MM.1S (cell line): ENCODE measurements at places on chromosomes 6 and 20.

DNA sequence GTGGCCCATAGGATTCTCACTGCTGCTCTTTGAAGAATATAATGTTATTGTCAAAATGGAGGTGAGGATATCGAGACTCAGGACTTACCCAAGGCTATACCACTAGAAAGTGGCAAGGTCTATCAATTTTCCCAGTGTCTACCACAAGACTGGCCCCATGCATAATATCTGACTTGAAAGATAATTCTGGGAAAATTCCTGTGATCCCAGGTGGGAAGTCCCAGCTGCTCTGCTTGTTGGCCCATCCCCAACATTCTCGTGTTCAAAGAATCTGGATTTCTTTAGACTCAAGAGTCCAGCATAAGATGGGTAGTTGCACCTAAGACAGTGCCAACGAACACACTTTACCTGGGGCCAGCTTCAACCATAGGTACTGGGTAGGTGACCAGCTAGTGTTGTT lies 120.7 kb upstream of the DTNBP1 start:
- no peak overlapping the region for H3K4me3 ChIP-seq
- no peaks in the 10 kb centered on the region for H3K36me3 ChIP-seq
- H3K4me1 ChIP-seq = no peaks in the 10 kb centered on the region
- no peaks in the 10 kb centered on the region for H3K27me3 ChIP-seq
- DNase-seq = no peak

GRCh38 chr6:157761331-157761921 lies 61.6 kb upstream of the SNX9 start:
- no peaks in the 10 kb centered on the region for H3K27me3 ChIP-seq
- no peak overlapping the region for H3K27ac ChIP-seq
- H3K4me3 ChIP-seq = no peak overlapping the region
- DNase-seq = no peak
- peaks cover 24% of the 10 kb centered on the region for H3K4me1 ChIP-seq
- H3K36me3 ChIP-seq = no peaks in the 10 kb centered on the region

DNA sequence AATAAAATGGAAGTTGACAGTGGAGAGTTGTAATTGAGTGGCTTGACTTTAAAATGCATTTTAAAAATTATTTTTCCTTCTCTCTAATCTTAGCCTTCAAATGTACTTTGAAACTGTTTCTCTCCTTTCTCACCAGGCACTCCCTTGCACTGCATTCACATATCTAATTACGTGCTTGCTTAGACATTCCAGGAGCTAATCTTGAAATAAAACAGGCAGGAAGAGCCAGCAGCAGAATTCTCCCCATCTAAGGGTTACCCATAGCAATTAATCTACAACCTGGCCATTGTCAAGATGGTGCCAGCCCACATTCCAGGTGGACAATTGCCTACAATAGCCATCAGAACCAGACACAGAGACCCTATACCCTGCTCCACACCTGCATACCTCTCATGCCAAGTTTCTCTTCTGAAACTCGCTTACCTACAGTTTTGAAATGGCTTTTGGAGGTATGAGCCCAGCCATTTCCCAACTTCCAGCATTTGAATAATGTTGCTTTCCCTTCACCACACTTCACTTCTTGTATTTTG lies 167.6 kb upstream of the GJE1 start:
- H3K4me1 ChIP-seq = no peaks in the 10 kb centered on the region
- no peak for DNase-seq
- H3K36me3 ChIP-seq = no peaks in the 10 kb centered on the region
- no peaks in the 10 kb centered on the region for H3K27me3 ChIP-seq
- no peak overlapping the region for H3K4me3 ChIP-seq
- H3K27ac ChIP-seq = no peak overlapping the region

GRCh38 chr20:25576783-25577530 lies 8.4 kb downstream of the NINL start:
- DNase-seq = no peak
- H3K27me3 ChIP-seq = no peaks in the 10 kb centered on the region
- no peak overlapping the region for H3K27ac ChIP-seq
- no peaks in the 10 kb centered on the region for H3K4me1 ChIP-seq
- H3K4me3 ChIP-seq = no peak overlapping the region
